ENCODE measurements at places on chromosomes 6 and 20. TPM values are rescaled to one million over a fixed set of nuclear protein-coding genes. Genes with fewer than 3 reads are reported as not detected.
A peak's percentile ranks its signal among the peaks of the same experiment; 100 is the strongest.

GRCh38 chr6:78844899-78845298, 22.5 kb upstream of the IRAK1BP1 start:
- DNase-seq, result no peak

DNA sequence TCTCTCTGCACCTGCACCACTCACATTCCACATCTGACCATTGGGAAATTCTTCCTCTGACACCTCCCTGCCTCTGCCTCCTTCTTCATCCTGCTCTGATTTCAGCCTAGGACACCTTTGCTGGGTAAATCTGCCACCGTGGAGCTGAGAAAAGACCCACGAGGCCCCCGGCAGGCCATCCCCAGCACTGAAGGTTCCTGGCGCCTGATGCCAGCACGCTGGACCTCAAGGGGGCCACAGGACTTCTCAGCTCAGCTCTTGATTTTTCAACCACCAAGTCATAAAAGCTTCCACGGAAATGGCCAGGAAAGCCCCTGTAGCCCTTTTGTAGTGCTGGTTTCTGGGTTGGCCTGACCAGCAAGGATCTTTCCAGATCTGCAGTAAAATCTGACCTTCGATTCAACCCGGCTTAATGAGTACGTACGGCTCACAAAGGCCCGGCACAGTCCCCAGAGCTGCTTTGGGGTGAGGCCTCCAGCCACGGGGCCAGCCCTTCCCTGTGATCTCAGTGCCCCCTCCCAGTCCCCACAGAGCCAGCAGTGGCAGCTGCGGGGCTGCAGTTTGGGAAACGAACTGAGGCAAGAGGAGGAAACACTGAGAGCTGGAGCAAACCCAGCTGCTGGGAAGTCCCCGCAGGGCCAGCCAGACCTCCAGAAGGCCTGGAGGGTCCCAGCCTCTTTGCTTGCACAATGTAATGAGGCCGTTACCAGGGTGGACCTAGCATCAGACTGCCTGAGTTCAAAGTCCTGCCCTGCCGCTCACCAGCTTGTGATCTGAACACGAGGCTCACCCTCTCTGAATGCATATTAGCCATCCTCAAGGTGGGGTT, 157.5 kb downstream of the BMP7 start:
- DNase-seq, result no peak

- DNase-seq, result no peak
Measured at GRCh38 chr20:63494420-63495166, 4.3 kb downstream of the EEF1A2 start.

DNA sequence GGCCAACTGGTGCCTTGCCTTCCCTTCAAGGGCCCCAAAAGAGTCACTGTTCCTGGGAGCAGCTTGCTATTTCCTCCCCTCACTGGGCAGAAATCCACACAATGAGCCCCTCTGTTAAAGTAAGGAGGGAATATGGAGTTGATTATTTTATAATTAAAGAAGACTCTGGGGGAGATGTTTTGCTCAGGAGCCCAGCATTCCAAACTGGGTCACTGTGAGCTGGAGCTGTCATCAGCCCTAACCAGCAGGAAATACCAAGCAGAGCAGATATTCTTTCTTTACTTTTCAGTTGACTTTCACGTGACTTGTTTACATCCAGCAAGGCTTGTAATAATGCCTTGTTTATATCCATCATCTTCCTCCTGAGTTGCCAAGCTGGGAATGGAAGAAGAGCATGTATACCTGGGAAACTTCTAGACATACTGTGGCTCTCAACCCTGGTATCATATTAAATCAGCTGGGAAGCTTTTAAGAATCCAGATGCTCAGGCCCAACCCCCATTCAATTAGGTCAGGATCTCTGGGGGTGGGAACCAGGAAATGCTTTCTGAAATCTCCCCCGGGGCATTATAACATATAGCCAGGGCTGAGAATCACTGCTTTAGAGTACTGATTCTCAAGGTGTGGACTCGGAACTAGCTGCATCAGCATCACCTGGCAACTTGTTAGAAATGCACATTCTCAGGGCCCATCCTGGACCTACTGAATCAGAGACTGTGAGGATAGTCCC, 175.6 kb upstream of the MYLIP start:
- no peak for DNase-seq

- no peak for DNase-seq
Measured at GRCh38 chr20:37968841-37969401, 64.3 kb downstream of the TTI1 start.

GRCh38 chr6:127290391-127291265, 24.0 kb downstream of the RNF146 start:
- DNase-seq, result no peak

GRCh38 chr6:170404036-170404435, 97.5 kb downstream of the FAM120B start:
- DNase-seq, result peak; percentile 88

DNA sequence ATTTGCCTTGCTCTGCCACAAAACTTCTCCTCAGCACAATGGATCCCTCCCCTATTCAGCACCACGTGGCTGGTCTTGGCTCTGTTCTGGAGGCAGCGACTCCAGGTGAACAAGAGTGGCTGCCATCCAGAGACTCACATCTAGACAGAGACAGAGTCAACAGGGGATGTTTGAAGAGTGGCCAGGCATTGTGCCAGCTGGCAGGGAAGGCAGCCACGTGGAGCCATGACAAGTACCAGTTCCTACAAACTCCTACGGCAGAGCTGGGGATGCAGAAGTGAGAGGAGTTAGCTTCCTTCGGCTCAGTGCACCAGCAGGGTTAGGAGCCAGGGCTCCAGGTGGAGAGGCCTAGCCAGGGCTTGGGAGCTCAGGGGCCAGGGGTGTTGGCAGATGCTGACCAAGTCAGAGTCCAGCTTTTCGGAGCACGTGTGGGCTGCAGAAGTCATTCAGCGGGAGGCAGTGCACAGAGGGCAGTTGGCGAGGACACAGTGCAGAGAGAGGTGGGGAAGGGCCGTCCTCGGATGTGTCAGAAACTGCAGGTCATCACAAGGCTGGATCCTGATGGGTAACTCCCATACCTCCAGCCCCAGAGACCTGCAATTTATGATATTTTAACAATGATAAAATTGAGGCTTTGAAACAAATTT, 171.7 kb upstream of the PDE10A start:
- peak; percentile 38 for DNase-seq

DNA sequence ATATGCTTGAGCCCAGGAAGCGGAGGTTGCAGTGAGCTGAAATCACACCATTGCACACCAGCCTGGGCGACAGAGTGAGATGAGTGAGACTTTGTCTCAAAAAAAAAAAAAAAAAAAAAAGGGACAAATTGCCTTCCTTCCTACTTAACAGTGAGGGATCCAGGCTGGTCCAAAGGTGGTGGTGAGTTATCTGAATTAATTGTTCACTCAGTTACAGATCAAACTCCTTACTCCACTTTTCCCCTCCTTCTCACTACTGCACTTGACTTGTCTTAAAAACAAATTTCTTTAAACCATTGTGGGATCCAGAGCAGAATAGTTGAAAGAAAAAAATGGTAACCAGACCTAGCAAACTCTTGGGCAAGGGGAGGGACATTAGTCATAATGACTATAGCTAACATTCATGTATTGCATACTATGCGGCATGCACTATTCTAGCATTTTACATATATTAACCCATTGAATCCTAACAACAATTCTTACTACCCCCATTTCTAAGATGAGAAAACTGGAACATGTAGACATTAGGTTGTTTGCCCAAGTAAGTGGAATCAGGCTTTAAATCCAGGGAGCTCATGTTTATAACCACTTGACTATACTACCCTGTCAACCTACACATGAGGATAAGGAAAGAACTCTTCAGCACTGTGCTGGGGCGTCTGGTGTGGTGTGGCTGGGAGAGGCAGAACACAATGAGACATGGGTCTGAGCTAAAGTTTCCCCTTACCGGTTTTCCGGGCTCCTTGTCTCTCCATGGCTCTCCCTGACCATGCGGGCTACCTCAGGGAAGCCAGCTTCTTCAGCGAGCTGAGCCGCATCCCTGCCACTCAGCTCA, 1.5 kb downstream of the GPANK1 start:
- DNase-seq, result no peak

- no peak for DNase-seq
Measured at GRCh38 chr6:157134402-157135047, 188.8 kb downstream of the TMEM242 start.

DNA sequence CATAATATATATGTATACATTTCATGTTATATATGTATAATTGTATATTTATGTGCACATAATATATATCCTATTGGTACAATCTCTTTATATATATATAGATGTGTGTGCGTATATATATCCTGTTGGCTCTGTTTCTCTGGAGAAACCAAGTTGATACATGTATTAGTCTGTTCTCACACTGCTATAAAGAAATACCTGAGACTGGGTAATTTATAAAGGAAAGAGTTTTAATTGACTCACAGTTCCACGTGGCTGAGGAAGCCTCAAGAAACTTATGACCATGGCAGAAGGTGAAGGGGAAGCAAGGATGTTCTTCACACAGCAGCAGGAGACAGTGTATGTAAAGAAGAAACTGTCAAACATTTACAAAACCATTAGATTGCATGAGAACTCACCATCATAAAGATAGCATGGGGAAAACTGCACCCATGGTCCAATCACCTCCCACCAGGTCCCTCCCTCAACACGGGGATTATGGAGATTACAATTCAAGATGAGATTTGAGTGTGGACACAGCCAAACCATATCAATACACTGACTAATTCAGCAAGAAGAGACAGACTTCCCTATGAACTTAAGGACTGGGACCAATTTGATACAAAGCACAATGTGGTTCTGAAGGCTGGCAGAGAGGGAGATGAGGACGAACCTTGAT, 14.0 kb downstream of the CST3 start:
- no peak for DNase-seq

DNA sequence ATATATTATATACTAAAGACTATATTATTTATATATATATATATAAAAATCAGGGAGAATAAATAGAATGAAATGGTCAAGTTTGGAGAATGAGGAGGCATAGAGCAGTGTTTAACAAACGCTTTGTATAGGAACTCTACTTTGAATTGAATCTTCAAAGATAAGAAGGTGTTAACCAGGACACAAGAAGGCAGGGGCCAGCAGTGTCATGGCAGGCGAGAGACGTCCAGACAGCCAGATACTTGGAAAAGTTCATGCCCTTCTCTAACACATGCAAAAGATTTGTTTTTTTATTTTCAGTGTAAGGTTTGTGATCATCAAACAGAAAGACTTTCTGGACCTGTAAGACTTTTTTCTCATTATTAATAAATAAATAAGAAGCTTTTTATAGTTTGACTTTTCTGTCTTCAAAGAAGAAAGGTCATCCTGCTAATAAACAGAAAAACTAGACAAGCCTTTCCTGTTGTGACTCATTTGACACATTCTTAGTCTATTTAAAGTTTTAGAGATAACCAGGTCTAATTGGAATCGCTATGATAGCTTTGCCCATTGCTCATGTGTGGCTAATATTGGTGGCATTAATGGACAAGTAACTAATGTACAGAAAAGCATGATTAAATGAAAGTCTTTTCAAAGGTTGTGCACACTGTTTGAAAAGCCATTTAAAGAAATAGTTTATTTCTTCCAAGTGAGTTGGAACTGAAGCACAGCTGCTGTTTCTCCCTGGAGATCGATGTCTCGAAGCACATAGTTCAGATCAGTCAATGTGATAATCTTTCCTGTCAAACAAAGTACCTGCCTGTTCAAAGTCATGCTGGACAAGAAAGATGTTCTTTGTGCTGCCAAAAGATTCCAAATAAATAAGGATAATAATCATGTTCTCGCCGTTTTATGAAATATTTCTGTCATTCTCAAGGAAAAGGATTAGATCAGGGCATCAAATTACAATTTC, 420.4 kb upstream of the OPRM1 start:
- DNase-seq, result no peak

DNA sequence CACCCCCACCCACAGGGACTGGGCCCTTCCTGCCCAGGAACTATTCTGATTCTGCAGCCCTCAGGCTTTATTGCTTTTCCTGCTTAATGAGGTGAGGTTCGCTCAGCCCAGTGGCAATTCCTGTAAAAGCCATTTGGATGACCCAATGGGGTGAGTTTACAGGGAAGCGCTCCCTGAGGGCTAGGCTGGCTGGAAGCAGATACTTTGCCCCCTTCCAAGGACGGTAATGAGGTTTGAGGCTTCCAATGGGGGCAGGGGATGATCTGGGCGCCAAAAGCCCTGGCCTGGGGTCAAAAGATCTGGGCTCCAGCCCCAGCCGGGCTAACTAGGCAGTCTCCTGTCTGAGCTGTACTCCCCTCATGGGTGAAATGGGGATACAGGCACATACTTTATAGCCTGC, 41.8 kb downstream of the RIPOR3 start:
- no peak for DNase-seq

GRCh38 chr6:40356242-40356910, 230.8 kb downstream of the LRFN2 start:
- no peak for DNase-seq

- no peak for DNase-seq
Measured at GRCh38 chr6:40538556-40538955, 48.6 kb downstream of the LRFN2 start.

DNA sequence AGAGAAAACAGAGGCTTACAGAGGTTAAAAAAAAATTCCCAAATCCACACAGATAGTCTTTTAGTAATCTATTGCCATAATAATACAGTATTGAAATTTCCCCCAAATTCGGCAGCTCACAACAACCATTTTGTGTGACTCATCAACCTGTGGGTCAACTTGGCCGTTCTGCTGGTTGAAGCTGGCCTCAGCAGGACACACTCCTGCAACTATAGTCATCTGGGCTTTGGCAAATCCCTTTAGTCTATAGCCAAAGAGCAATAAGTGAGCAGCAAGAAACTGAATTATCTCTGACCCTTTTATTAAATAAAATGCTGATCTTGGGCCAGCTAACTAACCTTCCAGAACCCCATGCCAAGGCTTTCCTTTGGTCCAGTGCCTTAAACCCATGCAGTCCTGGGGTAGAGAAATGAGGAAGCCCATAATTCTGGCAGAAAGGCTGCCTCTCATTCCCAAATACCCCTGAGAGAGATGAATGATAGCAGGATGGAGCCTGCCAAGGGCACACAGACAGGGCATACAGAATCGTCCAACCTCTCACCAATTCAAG, 17.2 kb upstream of the SNAP25 start:
- DNase-seq, result no peak

DNA sequence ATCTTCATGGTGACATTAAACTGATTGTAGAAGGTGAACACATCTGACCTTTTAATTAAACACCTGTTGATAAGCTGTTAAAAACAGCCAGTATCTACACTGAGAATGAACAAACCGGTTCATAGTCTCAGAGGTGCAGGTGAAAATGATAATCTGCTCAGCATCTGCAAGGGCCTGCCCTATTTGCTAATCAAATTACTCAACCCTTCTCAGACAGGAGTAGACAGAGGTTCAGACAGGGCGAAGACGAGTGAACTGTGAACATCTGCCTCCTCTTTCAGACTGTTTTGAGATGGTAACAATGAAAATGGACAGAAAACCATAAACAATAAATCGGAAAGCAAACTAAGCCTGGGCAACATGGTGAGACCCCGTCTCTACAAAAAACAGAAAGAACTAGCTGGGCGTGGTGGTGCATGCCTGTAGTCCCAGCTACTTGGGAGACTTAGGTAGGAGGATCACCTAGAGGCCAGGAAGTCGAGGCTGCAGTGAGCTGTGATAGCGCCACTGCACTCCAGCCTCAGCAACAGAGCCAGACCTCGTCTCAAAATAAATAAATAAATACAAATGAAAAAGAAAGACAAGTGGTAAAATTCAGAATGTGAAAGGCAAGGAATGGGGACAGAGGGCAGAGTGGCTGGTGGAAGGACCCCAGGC, 55.9 kb downstream of the NINL start:
- no peak for DNase-seq

Gene HAO1
- total RNA-seq, result not detected

Gene HLA-DRB5
- not detected for total RNA-seq

Gene SLC22A23
- total RNA-seq, result 66.7 TPM

Gene AVP
- not detected for total RNA-seq

Gene MAPK13
- total RNA-seq, result 25.8 TPM

Gene PRDM1
- 3.8 TPM for total RNA-seq
